ENCODE measurements at places on chromosomes 4 and X.

DNA sequence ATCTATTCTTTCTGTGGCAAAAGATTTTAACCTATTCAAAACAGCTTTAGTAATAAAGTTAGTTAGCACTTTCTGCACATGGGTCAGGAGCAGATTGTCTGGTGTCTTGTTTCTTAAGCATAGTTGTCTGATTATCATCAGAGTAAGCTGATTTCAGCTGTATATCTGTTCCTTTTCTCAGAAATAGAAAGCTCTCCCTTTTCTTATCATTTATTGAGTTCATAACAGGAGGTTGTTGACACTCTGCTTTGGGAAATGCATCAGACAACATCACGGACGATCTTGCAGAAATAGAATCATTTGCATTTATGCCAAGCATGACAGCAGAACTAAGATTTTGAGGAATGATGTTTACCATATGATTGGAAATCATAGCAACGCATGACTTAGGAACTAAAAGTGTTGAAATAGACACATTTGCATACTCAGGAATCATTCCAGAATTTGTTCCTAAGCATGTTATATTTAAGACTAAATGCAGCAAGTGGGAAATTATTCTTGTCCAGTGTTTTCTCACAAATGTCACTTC, 66.7 kb downstream of the RBMX2 start:
- H3K4me3 ChIP-seq: no peak overlapping the region
- no peak for DNase-seq
- no peaks in the 10 kb centered on the region for H3K36me3 ChIP-seq
- no peaks in the 10 kb centered on the region for H3K27me3 ChIP-seq
- no peak overlapping the region for H3K27ac ChIP-seq
- H3K4me1 ChIP-seq: no peaks in the 10 kb centered on the region

DNA sequence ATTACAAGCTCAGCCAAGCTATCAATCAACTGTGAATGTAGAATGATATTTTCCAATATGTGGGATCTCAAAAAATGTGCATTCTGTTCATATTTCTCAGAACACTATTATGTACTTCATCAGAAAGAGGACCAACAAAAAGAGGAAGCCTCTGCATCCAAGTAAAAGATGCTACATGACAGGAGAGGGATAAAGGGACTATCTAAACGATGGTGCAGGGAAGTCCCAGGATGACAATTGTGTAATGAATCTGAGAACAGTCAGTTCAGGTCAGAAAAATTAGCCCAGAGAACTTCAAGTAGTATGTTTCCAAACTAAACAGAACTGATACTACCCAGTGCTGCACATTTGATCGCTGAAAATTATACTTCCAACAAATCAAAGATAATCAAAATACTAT, 127.0 kb downstream of the ZNF330 start:
- H3K27ac ChIP-seq: no peak overlapping the region
- H3K4me3 ChIP-seq: no peak overlapping the region
- H3K27me3 ChIP-seq: no peaks in the 10 kb centered on the region
- H3K36me3 ChIP-seq: no peaks in the 10 kb centered on the region
- no peak for DNase-seq
- H3K4me1 ChIP-seq: peaks cover 11% of the 10 kb centered on the region

- peaks cover under 1% of the 10 kb centered on the region for H3K4me1 ChIP-seq
- DNase-seq: no peak
- no peak overlapping the region for H3K4me3 ChIP-seq
- no peaks in the 10 kb centered on the region for H3K36me3 ChIP-seq
- no peak overlapping the region for H3K27ac ChIP-seq
Measured at GRCh38 chr4:78476108-78476704, 75.4 kb upstream of the ANXA3 start.

- H3K4me3 ChIP-seq: no peak overlapping the region
- peaks cover 17% of the 10 kb centered on the region for H3K36me3 ChIP-seq
- no peak for DNase-seq
- H3K27ac ChIP-seq: no peak overlapping the region
Measured at GRCh38 chr4:168979338-168979737, 30.7 kb downstream of the CBR4 start.

DNA sequence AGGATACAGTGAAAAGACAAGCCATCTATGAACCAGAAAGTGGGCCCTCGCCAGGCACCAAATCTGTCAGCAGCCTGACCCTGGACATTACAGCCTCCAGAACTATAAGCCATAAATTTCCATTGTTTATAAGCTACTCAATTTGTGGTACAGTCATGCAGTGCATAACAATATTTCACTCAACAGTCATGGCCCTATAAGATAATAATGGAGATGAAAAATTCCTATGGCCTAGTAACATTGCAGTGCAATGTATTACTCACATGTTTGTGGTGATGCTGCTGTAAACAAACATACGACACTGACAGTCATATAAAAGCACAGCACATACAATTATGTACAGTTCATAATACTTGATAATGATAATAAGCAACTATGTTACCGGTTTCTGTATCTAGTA, 17.1 kb upstream of the TLR1 start:
- H3K27me3 ChIP-seq: peaks cover 10% of the 10 kb centered on the region
- no peaks in the 10 kb centered on the region for H3K36me3 ChIP-seq
- no peaks in the 10 kb centered on the region for H3K4me1 ChIP-seq
- no peak overlapping the region for H3K4me3 ChIP-seq

DNA sequence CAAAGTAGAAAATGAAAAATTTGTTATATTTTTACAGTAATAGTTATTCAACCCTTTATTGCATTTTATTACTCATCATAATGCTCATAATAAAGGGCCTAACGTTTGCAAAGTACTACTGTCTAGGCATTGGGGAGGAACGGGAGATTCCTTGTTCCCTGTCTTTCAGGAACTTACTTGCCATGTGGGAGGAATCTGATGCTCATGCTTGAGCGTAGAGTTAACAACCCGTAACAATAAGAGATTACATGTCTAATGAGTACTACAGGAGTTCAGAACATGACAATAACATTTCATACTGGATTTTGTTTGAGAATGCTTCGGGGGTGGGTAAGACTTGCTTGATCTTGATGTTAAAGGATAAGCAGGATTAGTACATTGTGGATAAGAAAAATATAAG, 2.9 kb downstream of the CCSER1 start:
- no peak overlapping the region for H3K4me3 ChIP-seq
- no peaks in the 10 kb centered on the region for H3K36me3 ChIP-seq
- H3K27ac ChIP-seq: no peak overlapping the region
- DNase-seq: no peak
- no peaks in the 10 kb centered on the region for H3K4me1 ChIP-seq
